ENCODE measurements at places on chromosomes 2 and 18.

DNA sequence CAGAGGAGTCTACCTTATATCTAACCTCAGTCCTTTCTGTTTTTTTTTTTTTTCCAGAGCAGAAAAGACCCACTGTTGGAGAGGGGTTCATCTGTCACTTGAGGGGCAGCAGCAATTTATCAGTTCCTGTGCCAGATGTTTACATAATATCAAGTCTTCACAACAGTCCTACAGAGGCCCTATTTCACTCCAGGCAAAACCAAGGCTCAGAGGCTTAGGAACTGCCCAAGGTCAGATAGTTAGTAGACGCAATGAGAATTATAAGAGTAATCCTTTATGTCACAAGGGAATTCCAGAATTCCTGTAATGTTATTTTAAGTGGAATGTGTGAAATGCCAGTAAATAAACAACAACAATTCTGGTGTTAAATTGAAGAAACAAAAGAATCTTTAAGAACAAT is 696.1 kb downstream of the NRXN1 start:
- no peak for DNase-seq

GRCh38 chr2:161160226-161161073 is at the start of gene TANK:
Gene TANK (plus strand): TSS chr2:161160428. CDS start chr2:161179663, 19,235 bp downstream.
- DNase-seq: peak; percentile 97

- no peak for DNase-seq
These were observed at the start of gene CHRNA1 for GRCh38 chr2:174764280-174765255. Gene CHRNA1 (minus strand): TSS chr2:174764472. CDS start chr2:174764394, 78 bp downstream.

DNA sequence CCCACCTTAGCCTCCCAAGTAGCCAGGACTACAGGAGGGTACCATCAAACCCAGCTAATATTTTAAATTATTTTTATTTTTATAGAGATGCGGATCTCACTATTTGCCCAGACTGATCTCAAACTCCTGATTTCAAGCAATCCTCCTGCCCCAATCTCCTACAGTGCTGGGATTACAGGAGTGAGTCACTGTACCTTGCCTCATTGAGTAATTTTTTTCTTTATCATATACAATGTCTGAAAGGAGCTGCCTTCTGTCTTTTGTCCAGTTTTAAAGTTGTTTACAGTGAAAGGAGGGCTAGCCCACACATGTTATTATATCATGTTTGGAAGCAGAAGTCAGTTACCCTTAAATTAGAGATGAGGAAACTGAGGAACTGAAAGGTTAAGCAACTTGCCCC is 32.5 kb downstream of the PRKRA start:
- no peak for DNase-seq

DNA sequence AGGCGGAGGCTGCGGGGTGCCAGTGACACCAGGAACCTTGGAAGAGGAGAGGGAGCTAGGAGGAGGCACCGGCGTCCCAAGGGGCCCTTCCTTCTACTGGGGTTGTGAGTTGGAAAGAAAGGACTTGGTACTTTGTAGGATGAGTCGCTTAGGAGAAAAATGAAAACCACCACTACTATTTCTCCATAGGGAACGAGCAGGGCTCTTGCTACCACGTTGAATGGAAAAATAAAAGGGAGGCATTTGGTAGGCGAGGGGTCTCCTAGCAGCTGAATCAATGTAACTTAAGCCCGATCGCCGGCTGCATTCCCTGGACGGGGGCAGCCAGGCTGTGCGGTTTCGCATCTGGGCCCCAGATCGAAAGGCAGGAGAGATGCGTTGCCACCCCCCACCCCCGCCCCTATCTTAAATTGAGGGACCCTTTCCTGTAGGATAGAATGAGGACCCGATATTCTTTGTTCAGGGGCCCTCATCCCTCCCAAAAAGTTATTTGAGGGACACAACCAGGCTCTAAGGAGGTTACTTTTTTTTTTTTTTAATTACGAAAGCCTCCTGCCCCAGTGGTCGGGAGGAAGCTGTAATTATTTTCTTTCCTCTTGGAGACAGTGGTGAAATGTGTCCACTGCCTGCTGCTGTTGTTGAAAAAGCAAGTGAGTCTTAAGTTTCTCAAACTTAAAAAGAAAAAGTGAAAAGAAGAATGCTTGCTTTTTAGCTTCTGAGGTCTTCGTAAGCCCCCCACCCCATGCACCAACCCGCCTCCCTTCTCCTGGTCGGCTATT is 1.3 kb downstream of the IGFBP2 start:
- DNase-seq: no peak

DNA sequence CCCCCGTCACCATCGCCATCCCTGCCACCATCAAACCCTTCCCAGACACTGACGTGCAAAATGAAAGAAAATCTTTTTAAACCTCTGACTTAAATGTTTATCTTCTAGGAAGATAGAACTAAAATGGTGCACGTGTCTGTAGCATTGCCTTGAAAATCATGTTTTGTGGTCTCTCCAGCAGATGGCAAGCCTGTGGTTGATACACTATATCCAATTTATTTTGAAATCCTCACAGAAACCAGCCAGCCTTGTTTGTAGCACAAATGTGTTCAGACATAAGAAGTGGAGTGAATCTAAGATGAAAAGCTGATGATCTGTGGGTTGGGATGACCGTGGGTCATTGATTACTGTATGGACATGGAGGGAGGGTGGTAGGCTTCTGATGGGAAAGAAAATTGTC is 436.2 kb upstream of the SMIM21 start:
- no peak for DNase-seq

GRCh38 chr2:172710584-172711047 is 25.0 kb upstream of the RAPGEF4 start:
- DNase-seq: peak; percentile 46

- DNase-seq: no peak
These were observed 125.1 kb downstream of the TMEM200C start for GRCh38 chr18:5770176-5770575.

GRCh38 chr2:45739796-45740485 is 88.5 kb downstream of the PRKCE start:
- peak; percentile 5 for DNase-seq

GRCh38 chr2:46921676-46922448 is 6.3 kb upstream of the MCFD2 start:
- no peak for DNase-seq

DNA sequence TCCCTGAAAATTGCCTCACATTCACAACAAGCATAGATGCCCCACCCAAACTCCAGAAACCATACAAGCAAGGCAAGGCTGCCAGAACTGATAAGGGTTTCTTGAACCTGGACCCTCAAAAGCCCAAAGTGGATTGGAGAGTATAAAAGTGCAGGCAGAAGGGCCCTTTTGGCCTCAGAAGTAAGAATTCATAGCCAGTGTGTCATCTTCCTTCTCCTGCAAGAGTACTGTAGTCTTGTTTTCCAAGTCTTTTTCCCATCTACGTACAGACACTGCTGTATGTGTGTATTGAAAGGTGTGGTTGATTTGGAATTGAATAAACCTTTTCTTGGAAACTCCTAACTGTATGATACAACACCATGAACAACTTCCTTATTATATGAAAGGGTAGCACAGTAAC is 46.8 kb downstream of the ZC3H15 start:
- DNase-seq: no peak

DNA sequence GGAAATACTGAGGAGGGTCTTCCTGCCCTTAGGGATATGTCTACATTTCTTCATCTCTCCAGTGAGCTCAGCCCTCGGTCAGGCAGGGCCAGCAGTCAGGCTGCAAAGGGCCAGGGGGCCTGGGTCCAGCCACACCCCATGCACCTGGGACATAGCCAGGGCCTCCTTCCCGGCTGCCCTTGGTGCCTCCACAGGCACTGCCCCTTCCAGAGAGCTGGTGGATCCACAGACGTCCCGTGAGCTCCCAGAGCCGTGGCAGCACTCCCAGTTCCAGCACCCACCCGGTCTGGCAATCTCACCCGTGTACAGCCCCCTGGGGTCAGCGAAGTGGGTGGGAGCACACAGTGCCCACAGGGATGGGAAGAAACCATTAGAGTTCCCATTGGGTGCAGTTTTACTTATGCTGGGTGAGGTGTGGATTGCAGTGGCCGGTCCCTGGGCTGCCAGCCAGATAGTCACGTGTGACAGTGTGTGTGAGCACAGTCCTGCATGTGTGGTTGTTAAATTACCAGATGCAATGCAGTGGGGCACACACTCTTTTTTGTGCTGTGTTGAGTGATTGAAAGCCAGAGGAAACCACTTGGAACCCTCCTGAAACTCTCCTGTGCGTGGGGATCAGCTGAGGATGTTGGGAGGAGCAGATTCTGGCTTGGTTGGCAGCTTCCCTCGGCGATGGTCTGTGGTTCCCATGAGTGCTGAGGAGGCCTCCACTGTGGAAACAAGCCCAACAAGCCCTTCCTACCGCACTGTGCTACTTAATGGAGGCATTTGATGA is 131.0 kb downstream of the SNTG2 start:
- DNase-seq: no peak

DNA sequence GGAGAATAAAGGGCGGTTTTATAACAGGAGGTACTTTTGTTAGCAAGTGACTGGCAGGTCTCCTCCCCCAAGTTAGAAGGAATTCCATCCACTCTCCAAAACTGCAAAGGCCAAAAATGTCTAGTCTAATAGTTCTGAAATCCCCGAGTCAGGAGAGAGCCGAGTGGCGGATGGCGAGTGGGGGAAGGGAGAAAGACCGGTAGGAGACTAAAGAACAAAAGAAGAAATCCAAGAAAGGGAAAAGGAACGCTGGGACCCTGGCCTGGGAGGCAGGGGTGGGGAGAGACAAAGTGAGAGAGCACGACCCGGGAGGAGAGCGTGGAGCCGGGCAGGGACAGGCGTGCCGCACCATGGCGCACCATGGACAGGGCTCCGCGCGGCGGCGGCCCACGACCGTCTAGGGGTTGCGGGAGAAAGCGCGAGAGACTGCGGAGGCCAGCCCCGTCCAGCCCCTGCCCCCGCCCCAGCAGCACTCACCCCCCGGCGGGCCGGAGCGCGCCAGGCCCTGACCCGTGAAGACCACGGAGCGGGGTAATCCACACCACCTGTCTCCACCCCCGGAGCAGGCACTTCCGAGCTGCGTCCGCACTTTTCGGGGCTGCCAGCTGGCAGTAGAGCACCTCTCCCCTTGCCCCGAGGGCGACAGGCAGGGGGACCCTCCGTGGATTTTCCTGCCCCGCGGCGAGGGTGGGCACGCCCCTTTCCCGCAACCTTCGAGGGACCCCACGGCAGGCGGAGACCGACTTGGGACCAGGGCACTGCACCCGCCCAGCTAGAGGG is 1.6 kb downstream of the CDH2 start:
- DNase-seq: no peak

DNA sequence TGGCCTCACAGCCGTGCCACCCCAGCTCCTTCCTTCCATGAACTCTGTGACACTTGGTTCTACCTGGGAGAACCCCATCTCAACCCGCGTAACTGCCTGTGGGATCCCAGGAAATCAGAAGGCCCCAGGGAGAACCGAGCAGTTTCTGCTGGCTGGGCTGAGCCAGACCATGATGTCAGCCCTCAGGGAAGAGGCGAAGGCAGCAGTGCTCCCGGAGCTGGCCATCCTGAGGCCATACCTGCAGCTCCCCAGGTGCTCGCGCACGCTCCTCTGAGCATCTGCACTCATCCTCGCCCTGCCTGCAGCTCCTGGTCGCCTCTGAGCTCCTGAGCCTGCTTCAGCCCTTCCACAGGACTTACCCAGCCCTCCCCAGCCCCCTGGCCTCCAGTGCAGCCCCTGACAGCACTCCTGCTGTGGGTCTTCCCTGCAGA is 186.1 kb downstream of the SEPTIN10 start:
- DNase-seq: no peak

DNA sequence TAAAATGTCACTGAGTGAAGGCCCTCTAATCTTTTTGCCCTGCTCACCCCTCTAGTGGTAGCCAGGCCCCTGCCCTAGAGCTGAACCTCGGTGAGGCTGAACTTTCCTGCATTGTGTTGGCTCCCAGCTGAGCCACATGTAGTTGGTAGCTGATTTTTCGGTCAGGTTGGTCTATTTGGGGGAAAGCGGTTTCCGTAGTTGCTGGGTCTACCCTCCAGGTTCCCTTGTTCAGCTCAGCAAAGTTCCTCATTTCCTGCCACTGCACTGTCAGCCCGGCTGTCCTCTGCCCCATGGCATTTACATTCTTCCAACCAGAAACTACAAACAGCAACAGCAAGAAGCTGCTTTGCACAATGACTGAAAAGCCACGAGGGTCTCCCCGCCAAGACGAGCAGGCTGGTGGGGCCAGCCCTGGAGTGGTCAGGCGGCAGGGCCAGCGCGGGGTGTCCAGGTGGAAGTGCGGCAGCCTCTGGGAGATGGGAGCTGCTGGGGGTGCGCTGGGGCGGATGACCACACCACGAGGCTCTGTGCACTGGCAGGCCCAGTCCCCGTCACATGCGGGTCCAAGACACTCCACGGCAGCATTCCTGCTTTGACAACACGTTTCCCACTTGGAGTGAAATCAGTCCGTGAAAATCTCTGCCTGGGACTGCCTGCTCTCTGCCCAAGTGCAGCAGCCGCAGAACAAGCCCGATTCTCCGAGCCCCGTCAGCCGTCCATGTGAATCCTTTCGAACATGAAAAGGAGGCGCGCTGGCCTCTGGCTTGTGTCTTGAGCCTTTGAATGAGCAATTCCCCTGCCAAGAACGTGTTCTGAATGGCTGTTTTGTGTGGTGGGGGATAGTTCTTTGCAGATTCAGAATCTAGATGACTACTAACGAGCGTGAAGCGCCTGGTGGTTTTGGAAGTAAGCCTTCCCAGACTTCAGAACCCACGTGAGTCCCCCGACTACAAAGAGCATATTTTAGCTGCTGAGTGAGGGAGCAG is 159.4 kb downstream of the ASB1 start:
- DNase-seq: no peak

DNA sequence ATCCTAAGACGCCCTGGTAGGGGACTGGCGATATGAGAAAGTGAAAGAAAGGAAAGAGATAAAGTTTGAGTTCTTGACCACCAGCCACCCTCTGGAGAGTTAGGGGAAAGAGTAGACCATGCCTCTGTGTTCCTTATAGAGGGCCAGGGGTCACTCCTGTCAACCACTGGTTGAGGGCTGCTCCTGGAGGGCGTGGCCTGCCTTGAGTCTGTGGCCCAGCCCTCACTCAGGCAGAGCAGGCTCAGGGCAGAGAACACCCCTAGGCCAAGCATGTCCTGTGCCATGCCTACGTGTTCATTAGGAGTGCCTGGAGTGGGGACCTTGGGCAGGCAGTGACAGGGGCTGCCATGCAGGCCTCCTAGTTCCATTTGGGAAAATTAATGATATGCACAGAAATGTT is 161.1 kb upstream of the EPB41L3 start:
- DNase-seq: no peak

DNA sequence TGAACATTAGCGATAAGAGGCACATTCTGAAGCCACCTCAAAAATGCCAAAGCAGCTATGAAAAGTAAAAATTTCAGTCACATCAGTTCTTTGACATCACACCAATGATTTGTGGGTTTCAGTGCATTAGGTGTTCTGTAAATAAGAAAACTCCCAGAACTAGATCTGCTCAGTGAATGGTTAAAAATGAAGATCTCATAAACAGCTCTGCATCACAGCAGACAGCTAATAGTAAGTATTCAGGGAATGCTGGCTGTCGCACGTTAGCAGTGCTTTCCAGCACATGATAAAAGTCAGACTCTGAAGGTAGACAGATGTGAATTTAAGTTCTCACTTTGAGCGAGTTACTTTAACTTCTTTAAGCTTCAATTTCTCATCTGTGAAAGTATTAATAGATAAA is 154.9 kb downstream of the SATB2 start:
- no peak for DNase-seq

- no peak for DNase-seq
These were observed 2.1 kb downstream of the RIT2 start for GRCh38 chr18:43113220-43113895.
